Upper lobe of right lung (tissue), 1 donor: ENCODE measurements at places on chromosomes 1 and 21. TPM values are rescaled to one million over a fixed set of nuclear protein-coding genes. Genes with fewer than 3 reads are reported as not detected.

- H3K27me3 ChIP-seq = no peaks in the 10 kb centered on the region
- no peak overlapping the region for H3K4me3 ChIP-seq
- no peak for DNase-seq
- H3K36me3 ChIP-seq = no peaks in the 10 kb centered on the region
- no peak overlapping the region for H3K27ac ChIP-seq
Measured at GRCh38 chr1:159861218-159861617, 1.2 kb downstream of the VSIG8 start.

DNA sequence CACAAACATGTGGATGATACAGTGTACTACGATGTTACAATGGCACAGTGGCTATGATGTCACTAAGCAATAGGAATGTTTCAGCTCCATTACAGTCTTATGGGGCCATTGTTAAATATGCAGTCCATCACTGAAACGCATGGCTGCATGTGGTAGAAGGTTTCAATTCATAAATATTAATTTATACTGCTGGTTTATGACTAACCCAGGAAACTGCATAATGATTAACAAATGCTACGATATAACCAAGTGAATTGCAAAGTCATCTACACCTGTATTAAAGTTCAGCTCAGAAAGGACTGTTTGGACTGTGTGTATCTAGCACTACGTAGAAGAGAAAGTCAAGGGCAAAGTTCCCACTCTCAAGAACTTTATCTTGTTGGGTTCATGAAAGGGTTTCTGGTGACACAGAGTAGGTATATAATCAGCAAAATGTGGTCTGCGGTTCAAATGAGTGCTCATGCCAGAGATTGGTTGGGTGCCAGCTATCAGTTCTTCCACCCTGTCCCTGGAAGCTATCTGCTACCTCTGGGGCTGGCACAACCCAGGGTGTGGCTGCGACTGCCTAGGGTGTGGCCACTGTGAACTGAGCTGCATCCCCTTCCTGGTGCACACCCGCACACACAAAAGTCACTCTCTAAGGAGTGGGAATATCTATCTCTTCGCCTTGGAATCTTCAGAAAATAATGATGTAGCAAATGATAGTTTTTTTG lies 14.8 kb downstream of the MGST3 start:
- no peak overlapping the region for H3K27ac ChIP-seq
- DNase-seq = no peak
- peaks cover 14% of the 10 kb centered on the region for H3K36me3 ChIP-seq
- peaks cover 40% of the 10 kb centered on the region for H3K4me1 ChIP-seq

GRCh38 chr21:30478004-30478403 lies 2.2 kb downstream of the KRTAP19-1 start:
- DNase-seq = no peak
- H3K4me1 ChIP-seq = no peaks in the 10 kb centered on the region
- H3K4me3 ChIP-seq = no peak overlapping the region
- H3K36me3 ChIP-seq = no peaks in the 10 kb centered on the region

DNA sequence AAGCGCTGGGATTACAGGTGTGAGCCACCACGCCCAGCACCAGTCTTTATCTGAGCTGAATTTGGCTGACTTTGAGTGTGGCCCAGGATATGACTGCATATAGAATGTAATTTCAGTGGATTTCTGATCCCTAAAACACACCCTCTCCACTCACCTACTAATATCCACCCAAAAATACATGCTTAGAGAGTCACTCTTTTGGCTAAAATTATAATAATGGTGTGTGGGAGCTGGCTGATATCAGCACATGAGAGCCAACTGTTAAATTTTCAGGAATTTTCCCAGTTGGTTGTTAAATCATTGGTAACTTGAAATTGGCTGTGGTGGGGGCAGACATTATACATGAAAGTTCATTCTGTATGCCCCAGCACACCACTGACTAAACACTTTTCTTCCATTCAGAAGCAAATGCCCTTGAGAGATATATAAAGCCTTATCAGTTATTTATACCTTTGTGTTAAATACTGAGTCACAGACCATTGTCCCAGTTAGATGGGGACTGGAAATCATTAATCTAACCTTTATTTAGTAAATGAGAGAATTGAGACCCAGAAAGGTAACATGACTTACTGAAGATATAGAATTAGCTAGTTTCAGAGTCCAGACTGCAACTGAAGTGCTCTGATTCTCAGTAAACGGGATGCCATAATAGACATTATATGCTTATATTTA lies 9.9 kb upstream of the CD247 start:
- no peak overlapping the region for H3K27ac ChIP-seq
- no peaks in the 10 kb centered on the region for H3K27me3 ChIP-seq
- no peaks in the 10 kb centered on the region for H3K4me1 ChIP-seq
- no peak for DNase-seq

DNA sequence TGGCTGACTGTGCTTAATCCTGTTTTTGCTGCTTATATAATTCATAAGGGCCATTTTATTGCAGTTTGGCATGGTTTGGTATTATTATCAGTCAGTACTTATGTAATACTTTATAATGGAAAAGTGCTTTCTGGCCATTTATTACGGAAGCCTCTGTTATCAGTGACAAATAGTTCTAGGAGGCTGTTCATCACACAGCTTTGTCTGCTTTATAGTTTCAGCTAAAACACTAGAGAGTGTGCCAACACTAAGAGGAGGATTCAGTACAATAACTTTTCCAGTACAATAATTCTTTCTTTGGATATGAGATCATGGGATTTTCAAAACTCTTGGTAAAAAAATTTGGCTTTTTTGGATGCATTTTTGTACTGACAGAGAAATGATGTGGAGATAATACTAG lies 102.9 kb upstream of the PTGFR start:
- H3K27me3 ChIP-seq = no peaks in the 10 kb centered on the region
- H3K27ac ChIP-seq = no peak overlapping the region
- DNase-seq = no peak

CATSPERE gene
- total RNA-seq = 1.1 TPM
